ENCODE measurements at places on chromosomes 2 and 18. TPM values are rescaled to one million over a fixed set of nuclear protein-coding genes. Genes with fewer than 3 reads are reported as not detected.

MYOM1 gene
- 0.32 TPM for total RNA-seq

REL gene
- 19.8 TPM for total RNA-seq

THSD7B gene
- total RNA-seq = 0.88 TPM

CACNB4 gene
- 9.6 TPM for total RNA-seq

CWC22 gene
- total RNA-seq = 11.1 TPM

ANKRD30B gene
- total RNA-seq = not detected

PSMG2 gene
- total RNA-seq = 61.4 TPM

VSNL1 gene
- 65.6 TPM for total RNA-seq

RABL2A gene
- 5.3 TPM for total RNA-seq

GKN1 gene
- total RNA-seq = not detected
